NCI-H2029 (cell line): ENCODE measurements at places on chromosomes 1 and 21.

GRCh38 chr1:231691618-231692259, 65.1 kb downstream of the DISC1 start:
- no peak for DNase-seq

- DNase-seq = no peak
Measured at GRCh38 chr1:63748046-63748580, 25.7 kb upstream of the ROR1 start.

DNA sequence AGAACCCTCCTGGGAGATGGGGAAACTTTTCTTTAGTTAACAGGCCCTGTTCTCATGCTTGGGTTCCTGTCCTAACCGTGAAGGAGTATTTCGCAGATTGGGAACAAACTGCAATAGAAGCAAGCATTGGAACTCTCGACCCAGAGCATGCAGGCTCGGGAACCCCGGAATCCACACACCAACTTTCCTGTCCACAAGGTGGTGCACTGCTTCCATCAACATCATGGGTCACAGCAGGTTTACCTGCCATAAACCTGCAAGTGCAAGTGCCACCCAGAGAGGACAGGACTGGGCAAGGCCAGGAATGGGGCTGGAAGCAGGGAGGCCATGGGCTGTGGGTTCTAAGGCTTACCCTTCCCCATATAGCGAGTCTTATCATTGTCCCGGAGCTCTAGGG, 6.9 kb downstream of the ENO1 start:
- no peak for DNase-seq

- no peak for DNase-seq
Measured at GRCh38 chr1:42312576-42313212, 22.3 kb downstream of the FOXJ3 start.

DNA sequence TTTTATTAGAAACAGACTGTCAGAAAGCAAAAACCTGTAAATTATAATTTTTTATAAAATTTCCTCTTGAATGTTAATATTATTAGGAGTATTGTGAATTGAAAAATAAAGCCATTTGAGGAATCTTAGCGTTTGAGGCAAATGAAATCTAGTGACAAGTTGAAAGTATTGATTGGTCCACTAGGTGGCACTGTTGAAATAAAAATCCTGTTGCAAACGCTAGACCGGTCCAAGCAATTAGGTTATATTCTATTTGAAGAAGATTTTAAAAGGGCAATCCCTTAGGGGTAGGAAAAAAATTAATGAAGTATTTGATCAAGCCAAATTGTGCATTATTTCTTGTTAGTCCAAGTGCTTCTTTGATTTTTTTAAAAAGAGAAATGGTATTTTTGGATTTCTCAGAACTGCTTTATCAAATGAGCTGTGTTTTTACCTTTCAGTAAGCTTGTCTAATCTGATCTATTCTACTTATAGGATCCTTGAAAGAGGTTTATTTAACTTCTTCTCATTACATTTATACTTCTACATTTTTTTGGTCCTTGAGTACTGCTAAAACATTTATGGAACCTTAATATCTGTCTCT, 57.7 kb downstream of the ATG4C start:
- DNase-seq = peak; percentile 63

- DNase-seq = no peak
Measured at GRCh38 chr21:38500073-38500472, 1.8 kb upstream of the ERG start.

DNA sequence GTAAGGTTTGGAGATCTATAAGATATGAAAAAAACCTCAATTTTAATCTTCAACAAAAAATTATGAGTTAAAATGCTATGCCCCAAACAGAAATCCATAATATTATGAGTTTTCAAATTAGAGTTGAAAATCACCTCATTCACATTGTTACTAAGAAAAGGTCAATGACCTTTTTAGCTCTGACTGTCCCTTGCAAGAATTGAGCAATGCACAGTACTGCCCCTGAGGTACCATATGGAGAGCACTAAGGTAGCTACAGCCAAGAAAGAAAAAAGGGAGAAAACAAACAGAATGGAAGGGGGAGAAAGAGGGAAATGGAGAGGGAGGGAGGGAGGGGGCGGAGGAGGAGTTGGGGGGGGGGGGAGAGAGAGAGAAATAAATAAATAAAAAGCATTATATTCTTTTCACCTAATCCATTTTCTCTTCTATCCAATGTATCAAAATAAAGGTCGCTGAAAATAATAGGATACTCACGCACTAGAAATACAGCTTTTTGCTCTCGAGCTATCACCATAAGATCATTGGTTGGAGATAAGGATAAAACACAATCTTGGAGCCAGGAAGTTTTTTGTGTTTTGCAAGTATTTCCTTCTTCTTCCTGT, 58.8 kb downstream of the RAB3GAP2 start:
- no peak for DNase-seq

DNA sequence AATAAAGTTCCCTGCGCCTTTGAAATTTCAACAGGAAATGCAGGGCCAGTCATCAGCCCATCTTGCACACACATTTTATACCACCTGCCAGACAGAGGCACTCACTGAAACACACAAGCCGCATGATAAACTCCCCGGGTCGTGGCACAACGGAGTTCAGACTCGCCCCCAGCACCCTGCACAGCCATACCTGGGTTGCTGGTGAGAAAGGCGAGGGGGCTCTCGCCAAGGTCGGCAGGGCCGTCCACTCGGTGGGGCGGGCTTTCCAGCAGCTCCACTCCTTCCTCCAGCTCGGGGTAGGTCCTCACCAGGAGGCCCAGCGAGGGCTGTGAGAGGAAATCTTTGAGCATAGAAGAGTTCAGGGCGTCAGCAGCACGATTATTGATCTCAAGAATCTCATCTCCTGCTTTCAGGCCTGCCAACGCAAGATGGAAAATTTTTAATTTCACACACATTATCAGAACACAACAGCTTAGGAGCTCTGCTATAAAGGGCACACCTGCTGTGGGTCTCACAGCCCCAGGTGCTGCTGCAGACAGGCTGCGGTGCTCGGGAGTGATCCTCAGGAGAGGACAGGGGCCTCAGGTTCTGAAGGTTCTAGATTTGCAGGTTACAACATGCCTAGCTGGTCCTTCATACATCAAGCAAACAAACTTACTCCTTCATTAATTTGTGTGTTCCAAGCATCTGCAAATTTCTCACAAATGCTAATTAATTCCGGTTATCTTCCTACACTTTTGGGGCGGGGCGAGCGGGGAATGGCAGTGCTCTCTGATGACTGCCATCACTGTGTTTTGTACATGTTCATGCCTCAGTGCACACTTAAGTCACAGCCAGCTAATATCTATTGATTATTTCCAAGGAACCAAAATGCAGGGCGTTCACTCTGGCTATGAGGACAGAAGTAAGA, 144.2 kb upstream of the KRTAP19-8 start:
- DNase-seq = no peak

DNA sequence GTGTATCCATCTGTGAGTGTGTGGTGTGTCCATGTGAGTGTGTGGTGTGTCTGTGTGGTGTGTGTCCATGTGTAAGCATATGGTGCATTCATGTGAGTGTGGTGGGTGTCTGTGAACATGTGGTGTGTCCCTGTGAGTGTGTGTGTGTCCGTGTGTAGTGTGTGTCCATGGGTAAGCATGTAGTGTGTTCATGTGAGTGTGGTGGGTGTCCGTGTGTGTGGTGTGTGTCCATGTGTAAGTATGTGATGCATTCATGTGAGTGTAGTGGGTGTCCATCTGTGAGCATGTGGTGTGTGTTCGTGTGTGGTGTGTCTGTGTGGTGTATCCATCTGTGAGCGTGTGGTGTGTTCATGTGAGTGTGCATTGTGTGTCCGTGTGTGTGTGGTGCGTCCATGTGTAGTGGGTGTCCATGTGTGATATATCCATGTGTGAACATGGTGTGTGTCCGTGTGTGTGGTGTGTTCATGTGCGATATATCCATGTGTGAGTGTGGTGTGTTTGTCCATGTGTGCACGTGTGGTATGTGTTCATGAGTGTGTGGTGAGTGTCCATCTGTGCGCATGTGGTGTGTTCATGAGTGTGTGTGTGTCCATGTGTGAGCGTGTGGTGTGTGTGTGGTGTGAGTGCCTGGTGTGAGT, 12.3 kb downstream of the SLC19A1 start:
- DNase-seq = no peak

- DNase-seq = no peak
Measured at GRCh38 chr1:8879922-8880676, 1.6 kb upstream of the ENO1 start.

- no peak for DNase-seq
Measured at GRCh38 chr1:246329900-246330299, 177.2 kb downstream of the SMYD3 start.

- no peak for DNase-seq
Measured at GRCh38 chr1:183590244-183591191, at the start of gene NCF2. TSS of gene NCF2 (minus strand) at chr1:183590459. CDS start at chr1:183590329, 130 bp downstream.

DNA sequence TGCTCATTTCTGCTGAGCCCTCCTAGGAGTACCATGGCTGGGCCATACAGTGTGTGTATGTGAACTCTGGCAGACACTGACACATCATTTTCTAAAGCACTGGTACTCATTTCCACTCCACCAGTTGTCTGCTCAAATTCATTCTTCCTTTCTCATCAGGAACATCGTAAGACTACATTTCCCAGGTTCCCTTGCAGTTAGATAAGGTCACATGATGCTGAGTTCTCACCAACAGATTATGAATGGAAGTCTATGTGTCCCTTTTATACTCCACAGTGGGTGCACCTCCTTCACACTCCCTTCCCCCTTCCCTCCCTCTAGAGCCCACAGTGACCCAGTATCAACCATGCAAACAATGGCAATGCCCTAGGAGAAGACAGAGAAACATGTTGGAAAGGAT, 38.3 kb upstream of the PAX7 start:
- DNase-seq = no peak

DNA sequence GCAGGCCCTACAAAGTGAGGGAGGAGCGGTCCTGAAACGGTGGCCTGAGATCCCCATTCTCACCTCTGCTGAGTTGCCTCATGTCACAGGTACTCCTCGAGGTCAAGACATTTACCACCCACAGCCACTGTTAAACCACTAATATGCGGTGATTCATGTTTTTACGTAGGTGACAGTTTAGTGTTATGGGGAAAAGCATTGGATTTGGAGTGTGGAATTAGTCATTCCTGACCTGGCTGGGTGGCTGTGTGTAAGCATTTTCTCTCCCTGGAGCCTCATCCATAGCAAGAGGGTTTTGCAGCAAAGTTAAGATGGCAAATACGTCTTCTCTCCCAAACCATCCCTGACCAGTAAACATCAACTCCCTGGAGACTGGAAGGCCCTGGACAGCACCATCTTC, 57.8 kb upstream of the KCNJ6 start:
- DNase-seq = no peak

GRCh38 chr1:110482662-110483307, 31.8 kb downstream of the PROK1 start:
- DNase-seq = no peak
